ENCODE measurements at places on chromosomes 1 and 21. TPM values are rescaled to one million over a fixed set of nuclear protein-coding genes. Genes with fewer than 3 reads are reported as not detected.

Gene BRINP2
- 0.90 TPM for total RNA-seq

Gene TMEM234
- total RNA-seq: 16.1 TPM

Gene UBIAD1
- 6.8 TPM for total RNA-seq

Gene RGS13
- 3.4 TPM for total RNA-seq

Gene PLK3
- 4.7 TPM for total RNA-seq

Gene AMY1B
- total RNA-seq: not detected

Gene GART
- 55.7 TPM for total RNA-seq
